ENCODE measurements at places on chromosomes 4 and X.

- no peak for DNase-seq
Measured at GRCh38 chrX:153649178-153649914, 2.3 kb downstream of the DUSP9 start.

- DNase-seq, result no peak
Measured at GRCh38 chr4:98113012-98113411, 30.3 kb downstream of the STPG2 start.

DNA sequence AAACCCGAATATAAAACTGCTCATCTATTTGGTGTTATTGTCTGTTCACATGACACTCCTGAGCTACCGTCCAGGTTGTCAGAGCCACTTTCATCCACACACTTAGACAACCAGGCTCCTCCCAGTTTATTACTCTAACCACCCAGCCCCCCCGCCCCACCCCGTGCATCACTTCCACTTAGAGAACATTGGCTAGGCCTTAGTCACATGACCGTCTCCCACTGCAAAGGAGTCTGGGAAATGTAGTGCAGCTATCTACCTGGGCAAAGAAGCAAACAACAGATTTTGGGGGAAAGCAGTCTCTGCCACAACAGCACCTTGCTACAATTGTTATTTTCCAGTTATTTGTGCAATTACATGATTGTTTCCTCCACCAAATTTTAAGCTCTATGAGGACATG lies 57.6 kb upstream of the RBPJ start:
- no peak for DNase-seq

GRCh38 chr4:173990126-173990868 lies 293.2 kb downstream of the FBXO8 start:
- DNase-seq, result no peak

DNA sequence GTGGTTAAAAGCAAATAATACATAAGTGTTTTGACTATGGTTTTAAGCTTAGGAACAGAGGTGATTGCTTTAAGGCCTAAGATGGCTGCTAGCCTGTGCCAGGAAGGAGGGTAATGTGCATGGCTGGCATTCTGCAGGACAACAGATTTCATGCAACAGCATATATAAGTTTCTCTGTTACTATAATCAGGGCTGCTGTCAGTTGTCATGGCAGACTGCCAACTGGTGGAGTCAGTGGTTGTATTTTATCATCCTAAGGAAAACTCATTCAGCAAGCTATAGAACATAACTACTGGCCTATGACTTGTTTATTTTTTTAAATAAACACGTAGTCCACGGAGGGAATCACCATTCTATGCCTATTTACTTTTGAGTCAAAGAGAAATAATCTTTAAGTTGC lies 77.7 kb upstream of the DCAF8L1 start:
- DNase-seq, result no peak
